Transverse colon (tissue), 4 donors: ENCODE measurements at places on chromosomes 3 and 15. TPM values are rescaled to one million over a fixed set of nuclear protein-coding genes. Genes with fewer than 3 reads are reported as not detected.

DNA sequence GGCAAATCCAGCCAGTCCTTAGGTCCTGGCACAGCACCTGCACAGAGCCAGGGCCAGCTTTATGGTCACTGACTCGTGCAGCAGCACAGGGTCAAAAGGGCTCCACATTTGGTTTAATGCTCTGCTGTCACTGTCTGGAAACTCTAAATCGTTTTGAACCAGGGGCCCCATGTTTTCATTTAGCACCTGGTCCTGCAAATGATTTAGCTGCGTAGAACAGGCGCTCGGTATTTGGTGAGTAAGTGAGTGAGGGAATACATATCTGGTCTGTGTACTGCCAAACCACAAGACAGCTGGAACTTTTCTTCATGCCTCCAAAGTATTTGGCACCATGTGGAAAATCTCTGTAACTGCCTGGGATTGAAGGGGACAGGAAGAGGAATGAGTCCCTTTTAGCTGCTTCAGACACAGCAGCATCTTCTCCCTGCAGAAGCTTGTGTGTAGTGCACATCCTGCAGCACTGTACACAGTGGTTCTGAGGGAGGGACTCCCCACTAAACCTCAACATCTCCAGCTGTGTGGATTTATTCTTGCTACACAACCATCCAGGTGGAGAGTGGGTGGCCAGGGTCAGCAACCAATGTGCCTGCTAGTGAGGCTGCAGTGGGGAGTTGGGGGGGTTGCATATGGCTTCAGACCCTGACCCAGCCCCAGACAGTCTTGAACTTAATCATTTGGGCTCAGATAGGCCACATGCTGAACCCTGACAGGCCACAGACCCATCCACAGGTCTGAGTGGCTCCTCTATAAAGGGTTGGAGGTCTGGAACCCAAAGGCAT lies 1.1 kb downstream of the SH2D7 start:
- peak; percentile 7 for DNase-seq

The VPS39 gene
- total RNA-seq = 354 TPM

DNA sequence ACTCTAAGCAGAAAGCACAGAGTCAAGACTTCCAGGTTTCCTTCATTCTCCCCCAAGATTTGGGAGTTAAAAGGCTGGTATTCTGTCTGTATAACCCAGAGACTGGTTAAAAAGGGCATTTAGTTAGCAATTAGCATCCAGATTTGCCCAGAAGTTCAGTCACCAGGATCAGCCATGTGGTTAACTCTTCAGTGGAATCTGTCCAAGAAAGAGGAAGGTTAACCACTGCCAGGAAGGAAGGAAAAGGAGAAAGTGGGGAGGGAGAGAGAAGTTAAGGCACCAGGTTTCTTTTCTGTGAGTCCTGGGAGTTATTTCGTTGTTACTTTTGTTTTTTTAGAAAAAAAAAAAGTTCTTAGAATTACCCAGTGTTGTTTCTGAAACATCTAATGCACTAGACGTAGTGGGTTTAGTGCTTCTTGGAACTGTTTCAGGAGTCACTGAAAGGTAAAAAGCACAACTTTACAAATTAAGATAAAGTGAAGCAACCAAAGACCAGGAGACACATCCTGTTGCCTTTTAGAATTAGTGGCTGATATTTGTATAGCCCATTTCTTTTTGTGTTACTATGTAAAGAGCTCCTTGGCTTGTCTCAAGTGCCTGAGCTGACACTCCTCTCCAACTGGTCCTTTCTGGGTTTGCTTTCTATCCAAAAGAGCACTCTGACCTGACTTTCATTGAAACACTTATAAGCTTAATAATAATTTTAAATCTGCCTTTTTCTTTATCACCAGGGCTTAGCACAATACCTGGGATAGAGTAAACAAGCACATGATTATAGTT lies 128.6 kb downstream of the ABI3BP start:
- no peak for DNase-seq

DNA sequence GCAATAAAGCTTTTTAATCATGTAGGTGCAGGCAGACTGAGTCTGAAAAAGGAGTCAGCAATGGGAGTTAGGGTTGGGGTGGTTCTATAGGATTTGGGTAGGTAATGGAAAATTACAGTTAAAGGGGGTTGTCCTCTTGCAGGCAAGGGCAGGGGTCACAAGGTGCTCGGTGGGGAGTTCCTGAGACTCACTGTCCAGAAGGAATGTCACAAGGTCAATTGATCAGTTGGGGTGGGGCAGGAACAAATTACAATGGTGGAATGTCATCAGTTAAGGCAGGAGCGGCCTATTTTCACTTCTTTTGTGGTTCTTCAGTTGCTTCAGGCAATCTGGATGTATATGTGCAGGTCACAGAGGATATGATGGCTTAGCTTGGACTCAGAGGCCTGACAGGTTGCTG lies 13.9 kb downstream of the CCR5AS start:
- no peak for DNase-seq
